ENCODE measurements at places on chromosomes 12 and 14. TPM values are rescaled to one million over a fixed set of nuclear protein-coding genes. Genes with fewer than 3 reads are reported as not detected.

Gene PXN
- total RNA-seq, result 44.4 TPM

Gene CATSPERB
- total RNA-seq, result 0.46 TPM

Gene KRT81
- not detected for total RNA-seq

Gene KRT82
- not detected for total RNA-seq

Gene MTA1
- 170 TPM for total RNA-seq

Gene ATG101
- 45.9 TPM for total RNA-seq

Gene SLC5A8
- total RNA-seq, result not detected

Gene TOMM20L
- not detected for total RNA-seq

Gene KRT83
- not detected for total RNA-seq

Gene PRKD1
- total RNA-seq, result not detected

Gene ANGEL1
- 15.0 TPM for total RNA-seq

Measured in activated T-helper 2 cell treated with anti-CD3 and anti-CD28 coated beads, Interferon-gamma antibody, Interleukin-2, Interleukin-4, amounts not matched to agents 10 μg/mL and 5 μg/mL and 100 μg/mL, durations not matched to agents 14 hours and 24 hours and 36 hours (primary cell).